ENCODE measurements at places on chromosomes 4 and X.

DNA sequence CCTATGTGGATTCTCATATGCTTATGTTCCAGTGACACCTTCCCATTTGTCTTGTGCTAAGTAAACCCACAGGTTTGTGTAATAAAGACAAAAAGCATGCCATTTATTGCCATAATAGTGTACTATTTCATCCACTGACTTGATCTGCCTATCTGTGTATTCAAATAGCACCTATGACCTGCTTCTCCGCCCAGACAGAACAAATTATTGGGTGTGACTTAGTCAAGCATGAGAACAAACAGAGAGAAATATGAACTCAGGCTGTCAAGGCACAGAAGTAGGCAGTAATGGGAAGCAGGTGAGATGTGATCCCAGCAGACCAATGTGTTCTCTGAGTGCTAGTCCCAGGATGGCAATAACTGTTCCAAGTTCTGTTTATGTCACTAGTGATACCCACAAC, 25.4 kb downstream of the ELOVL6 start:
- no peak for DNase-seq

DNA sequence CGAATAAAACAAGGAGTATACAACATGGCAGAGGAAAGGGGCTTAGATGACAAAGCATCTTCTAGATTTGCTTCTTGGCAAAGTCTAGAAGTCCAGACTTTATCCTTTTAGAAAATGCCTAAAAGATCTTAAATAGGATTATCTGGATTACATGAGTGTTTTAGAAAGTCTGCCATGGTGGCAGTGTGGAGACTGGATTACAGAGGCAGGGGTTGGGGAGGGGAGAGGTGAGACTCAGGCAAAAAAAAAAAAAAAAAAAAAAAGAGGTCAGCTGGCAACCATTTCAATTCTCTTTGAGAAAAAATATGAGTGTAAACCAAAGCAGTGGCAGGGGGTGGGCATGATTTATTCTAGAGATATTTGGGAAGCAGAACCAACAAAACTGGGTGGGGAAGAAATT, 17.4 kb downstream of the ZNF827 start:
- DNase-seq: no peak

DNA sequence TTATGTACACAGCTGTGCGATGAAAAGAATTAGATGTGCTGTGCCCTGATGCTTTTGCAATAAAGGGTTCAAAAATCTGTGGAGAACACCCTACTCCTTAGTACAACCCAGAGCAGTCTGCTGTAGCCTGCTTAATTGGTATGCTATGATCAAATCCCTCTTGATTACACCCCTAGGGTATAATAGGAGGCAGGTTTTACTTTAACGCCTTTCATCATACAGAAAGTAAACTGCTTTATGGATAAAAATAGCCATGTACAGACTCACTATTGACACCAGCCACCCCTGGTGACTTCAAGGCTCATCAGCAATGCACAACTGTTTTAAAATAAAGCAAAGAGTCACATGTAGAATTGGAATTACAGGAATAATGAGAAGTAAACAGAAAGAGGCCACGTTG, 315.3 kb downstream of the DMD start:
- no peak for DNase-seq

- DNase-seq: no peak
These were observed 2.1 kb downstream of the MAGEA10 start for GRCh38 chrX:152136312-152136711.

- DNase-seq: no peak
These were observed 108.7 kb upstream of the PACRGL start for GRCh38 chr4:20591571-20591970.

DNA sequence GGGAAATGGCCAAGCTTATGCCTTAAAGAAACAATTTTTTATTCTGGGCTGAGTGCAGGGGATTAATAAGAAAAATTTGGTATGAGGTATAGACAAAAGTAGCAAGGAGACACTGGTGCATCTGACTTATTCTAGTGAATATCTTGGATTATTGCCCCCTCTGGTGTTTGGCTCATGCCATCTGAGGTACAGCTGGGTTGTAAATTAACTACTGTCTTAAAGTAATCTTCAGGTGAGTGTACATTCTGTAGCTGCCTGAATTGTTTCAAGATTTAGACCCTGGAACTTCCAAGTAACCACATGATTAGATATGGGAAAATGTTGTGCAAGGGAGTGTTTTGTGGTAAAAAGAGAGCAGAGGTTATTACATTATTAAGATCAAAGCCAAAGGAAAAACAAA, 988.7 kb downstream of the FAM133A start:
- no peak for DNase-seq

DNA sequence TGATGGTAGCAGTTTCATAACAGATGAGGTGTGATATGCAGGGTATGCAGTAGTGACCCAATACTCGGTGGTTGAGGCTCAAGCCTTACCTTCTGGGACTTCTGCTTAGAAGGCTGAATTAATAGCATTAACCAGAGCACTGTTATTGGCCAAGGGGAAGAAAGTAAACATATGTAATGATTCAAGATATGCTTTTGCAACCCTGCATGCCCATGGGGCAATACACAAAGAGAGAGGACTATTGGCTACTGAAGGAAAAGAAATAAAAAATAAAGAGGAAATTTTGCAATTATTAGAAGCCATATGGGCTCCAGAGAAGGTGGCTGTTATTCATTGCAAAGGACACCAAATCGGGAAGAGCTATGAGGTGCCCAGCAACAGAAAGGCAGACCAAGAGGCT, 8.7 kb downstream of the GAGE10 start:
- no peak for DNase-seq

- no peak for DNase-seq
These were observed 10.1 kb upstream of the RASL11B start for GRCh38 chr4:52852041-52852440.

- DNase-seq: no peak
These were observed 10.7 kb upstream of the PDHA1 start for GRCh38 chrX:19332983-19333382.

GRCh38 chr4:140037353-140038030, 116.5 kb downstream of the MAML3 start:
- DNase-seq: peak; percentile 39

DNA sequence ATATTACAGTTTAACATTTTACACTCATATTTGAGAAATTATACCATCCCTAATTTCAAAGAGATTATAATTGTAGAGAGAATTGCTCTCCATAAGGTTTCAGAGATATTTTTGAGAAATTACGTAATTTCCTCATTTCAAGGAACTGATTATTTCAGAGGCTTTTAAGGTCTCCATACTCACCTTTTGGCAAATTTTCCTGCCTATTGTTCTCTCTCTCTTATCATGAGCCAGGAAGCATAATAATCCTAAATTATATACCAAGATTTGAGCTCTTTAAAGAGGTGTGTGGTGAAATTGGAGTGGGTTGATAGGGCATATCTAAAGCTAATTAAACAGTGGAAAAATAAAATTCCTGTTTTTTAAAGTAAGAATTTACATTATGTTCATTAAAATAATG, 248.9 kb upstream of the FTHL17 start:
- DNase-seq: no peak

DNA sequence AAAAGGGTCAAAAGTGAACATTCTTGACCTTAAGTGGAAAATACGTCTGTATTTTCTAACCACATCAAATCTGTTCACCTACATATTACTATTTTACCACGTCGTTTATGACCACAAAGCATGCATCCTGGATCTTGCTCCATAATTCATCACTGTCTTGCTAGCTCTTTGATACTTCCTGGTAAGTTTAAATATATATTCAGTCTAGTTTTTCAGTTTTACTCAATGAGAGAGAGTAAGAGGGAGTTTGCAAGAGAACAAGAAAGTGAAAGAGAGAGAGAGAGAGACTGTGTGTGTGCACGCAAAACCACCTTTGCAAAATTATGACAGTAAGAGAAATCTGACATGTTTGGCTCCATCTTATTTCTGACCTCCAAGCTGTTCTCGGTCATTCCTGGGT, 173.7 kb upstream of the GALNTL6 start:
- DNase-seq: no peak

DNA sequence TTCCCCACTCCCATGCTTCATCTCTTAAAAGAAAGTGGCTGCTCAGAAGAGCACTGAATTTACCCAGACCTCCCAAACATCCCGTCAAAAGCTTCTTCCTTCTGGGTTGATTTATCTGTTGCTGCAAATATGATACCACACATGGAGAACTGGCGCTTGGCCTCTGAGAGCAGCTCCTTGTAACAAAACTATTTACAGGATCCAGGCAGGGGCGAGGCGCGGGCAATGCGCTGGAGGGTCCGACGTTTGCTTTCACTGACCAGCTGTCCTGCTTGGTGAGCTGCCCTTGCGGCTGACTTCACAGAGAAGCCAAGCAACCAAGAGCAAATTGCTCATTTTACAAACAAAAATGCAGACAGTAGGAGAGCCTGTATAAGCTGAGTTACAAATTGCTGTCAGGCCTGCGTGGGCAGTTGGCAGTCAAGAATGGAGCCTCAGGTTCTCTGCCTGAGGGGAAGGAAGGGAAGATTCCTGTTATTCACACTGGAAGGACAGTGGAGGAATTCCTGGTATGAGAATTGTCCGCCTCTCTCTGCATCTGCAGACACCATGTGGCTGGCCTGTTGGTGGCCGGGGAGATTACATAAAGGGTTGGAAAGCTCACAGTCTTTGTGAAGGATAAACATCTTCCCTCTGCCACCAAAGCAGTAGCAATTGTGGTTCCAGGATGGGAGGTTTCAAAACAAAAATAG, 192.2 kb upstream of the LEF1 start:
- no peak for DNase-seq

- DNase-seq: no peak
These were observed 60.3 kb downstream of the MTHFD2L start for GRCh38 chr4:74218201-74218600.

DNA sequence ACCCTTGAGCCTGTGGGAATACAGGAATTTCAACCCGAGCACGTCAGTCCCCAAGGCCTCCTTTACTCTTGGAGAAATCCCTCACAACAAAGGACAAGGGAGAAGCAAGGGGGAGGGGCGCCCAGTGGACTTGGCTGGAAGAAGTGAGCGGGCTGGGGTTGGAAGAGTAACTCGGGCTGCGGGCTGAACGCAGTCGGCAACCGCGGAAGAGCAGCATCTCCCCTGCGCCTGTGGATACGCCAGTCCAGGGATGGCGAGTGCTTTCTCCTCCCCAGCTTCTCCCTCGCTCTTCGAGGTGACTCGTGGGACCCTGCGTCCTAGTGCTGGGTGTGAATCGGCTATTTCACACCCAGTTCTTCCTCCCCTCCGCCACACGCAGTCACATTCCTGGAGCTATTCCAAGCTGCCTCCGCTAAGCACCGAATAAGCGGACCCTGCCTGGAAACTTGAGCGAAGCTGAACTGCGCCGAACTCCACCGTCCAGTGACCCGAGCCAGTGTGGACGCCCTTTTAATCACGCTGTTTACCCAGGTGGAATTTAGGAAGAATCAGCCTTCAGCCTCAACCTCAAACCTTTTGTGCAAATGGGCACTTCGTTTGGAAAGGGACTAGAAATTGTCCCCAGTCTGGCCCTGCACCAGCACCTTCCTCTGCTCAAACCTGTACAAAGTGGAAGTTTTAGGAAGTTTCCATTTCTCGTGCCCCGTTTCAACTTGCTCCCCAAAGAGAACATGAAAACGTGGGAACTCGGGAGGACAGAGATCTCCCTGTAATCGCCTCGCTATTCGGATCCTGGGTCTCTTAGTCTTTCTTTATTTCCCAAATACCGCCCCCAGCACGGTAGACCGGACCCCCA, 64.3 kb upstream of the WDR17 start:
- DNase-seq: no peak

GRCh38 chrX:9164086-9164485, 130.2 kb upstream of the FAM9B start:
- no peak for DNase-seq

- no peak for DNase-seq
These were observed 82.9 kb upstream of the TAB3 start for GRCh38 chrX:30971774-30972603.

DNA sequence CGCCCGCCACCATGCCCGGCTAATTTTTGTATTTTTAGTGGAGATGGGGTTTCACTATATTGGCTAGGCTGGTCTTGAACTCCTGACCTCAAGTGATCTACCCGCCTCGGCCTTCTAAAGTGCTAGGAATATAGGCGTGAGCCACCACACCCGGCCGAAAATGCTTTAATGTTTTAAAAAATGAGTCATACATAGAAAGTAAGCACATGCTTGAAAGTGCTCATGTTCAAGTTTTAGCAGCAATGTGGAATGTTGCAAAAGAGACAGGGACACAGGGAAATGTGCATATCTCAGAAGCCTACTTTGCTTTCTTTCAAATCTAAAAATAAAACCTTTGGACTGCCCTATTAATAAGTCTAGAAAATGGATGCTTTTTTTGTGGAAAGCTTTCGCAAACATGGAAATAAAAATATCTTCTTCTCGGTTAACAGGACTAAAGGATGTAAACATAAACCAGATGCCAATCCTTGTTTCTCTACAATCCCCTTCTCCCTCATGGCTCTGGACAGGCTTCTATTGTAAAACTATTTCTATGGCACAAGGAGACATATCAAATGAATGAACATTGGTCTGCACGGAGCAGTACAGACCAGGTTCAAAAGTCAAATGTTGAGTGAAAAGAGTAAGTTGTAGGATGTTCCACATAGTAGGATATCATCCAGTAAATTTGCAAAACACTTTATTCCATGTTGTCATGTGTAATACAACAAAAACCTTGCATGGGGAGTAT, 15.0 kb downstream of the MECP2 start:
- DNase-seq: no peak

GRCh38 chrX:49072712-49073095, 1.1 kb downstream of the PRAF2 start:
- DNase-seq: no peak

- DNase-seq: no peak
These were observed 554.1 kb upstream of the MAGEB2 start for GRCh38 chrX:29661290-29661689.

DNA sequence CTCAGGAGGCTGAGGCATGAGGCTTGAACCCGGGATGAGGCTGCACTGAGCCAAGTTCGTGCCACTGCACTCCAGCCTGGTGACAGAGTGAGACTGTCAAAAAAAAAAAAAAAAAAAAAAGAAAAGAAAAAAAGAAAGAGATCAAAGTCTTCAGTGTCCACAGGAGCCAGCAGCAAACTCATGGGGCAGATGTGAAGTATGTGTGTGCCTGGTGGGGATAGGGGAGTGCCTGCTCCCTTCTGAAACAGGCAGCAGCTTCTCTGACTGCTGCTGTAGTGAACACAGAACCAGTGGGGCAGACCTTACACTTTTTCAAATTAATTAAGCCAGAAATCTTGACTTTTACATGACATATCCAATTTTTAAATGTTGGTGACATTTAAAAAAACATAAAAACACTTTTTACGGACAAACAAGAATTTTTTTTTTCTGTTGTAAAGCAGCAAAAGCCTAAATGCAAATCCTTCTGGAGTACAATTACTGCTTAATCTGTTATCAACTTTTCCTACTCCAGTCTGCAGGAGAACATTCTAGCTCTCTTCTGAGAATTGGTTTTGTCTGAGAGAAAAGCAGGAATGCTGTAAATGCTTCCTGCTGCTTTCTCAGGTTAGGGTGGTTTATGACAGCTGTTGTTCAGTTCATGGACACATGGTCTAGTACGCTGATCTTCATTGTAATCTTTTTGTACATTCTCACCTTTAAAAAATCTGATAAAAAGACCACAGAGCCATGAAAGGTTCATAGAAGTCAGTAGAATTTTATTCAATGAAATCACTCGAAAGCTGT, 311.1 kb downstream of the CAMK2D start:
- no peak for DNase-seq
